Endothelial cell of umbilical vein (primary cell): ENCODE measurements at places on chromosomes 5 and 9. TPM values are rescaled to one million over a fixed set of nuclear protein-coding genes. Genes with fewer than 3 reads are reported as not detected.

The LRRC19 gene
- not detected in 2 replicates for total RNA-seq

The HMCN2 gene
- total RNA-seq, result 0.18 and 0.24 TPM in 2 replicates

The ERBIN gene
- 55.6 and 60.1 TPM in 2 replicates for total RNA-seq

The IL17B gene
- total RNA-seq, result not detected in 2 replicates

The LVRN gene
- total RNA-seq, result 0.28 and 0.38 TPM in 2 replicates

The ORM2 gene
- total RNA-seq, result not detected in 2 replicates

The GNPDA1 gene
- 49.3 and 52.1 TPM in 2 replicates for total RNA-seq

The PCDHGA10 gene
- 4.4 and 5.8 TPM in 2 replicates for total RNA-seq

The NMUR2 gene
- not detected in 2 replicates for total RNA-seq

The SLC26A2 gene
- total RNA-seq, result 16.5 and 16.8 TPM in 2 replicates

The IL13 gene
- total RNA-seq, result not detected in 2 replicates

The RASGEF1C gene
- total RNA-seq, result not detected in 2 replicates

The ELP1 gene
- total RNA-seq, result 21.4 and 21.8 TPM in 2 replicates

The OR1J2 gene
- total RNA-seq, result not detected in 2 replicates

- DNase-seq, result no peak
These were observed 49.0 kb downstream of the ZNF462 start for GRCh38 chr9:106911951-106912350.

- no peak for DNase-seq
These were observed 30.0 kb downstream of the SNX30 start for GRCh38 chr9:112780450-112781036.

GRCh38 chr5:13946111-13946510 is 1.6 kb upstream of the DNAH5 start:
- no peak for DNase-seq

DNA sequence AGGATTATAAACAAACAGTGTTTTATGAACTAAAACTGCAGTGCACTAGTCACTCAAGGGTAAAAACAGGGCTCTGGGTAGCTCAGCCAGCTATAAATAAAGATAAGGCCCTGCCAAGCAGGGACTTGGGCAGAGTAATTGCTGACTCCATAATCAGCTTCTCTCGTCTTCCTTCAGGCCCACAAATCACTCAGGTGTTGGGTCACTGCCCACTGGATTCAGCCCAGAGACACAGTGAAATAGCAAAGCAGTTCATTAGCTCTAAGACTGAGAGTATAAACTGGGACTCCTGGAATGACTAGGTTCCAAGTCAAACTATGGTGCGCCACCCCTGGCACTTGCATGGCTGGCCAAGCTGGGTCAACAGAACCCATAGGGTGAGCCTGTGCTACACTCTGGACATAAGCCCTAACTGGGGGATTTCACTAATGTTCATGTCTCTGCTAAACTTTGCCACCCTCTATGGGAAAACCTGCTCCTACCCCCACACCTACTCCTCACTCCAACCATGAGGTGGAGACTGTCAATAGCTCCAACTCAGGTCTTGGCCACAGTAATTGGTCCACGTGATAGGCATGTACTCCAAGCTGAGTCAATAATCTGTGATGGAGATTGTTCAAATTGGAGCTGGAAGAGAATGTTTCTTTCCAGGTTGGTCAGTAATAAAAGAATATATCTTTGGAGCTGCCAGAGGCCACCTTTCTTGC is 158.5 kb downstream of the SLIT3 start:
- no peak for DNase-seq

DNA sequence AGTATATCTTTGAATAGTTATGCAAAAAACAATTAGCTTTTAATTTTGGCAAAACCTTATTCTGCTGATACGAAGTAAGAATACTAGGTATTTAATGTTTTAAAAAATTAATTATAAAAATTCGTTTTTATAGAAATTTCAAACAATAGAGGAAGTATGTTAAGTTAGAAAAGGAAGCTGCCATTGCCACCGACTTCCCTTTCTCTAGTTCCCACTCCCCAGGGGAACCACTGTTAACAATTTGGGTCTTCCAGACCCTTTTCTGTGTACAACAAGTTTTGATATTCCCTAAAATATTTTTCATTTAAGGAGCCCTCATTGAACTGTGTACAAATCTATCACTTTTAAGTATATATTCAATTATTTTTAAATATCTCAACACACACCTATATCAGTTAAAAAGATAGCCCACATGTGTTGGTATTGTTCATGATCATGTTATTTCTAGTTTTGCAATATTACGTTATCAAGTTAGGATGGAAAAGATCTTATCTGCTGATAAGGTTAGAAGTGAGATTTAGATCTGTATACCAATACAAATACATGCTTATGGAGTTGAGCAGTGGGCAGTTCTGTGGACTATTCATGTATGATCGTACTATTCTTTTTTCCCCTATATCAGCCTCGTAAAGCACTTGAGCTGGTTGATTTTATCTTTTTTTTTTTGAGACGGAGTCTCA is 25.9 kb downstream of the NDFIP1 start:
- no peak for DNase-seq

GRCh38 chr9:78605041-78606000 is 308.4 kb downstream of the PSAT1 start:
- DNase-seq, result peak; percentile 53

GRCh38 chr5:37837414-37838032 is 2.3 kb downstream of the GDNF start:
- peak; percentile 57 for DNase-seq

- DNase-seq, result peak; percentile 92
These were observed 48.0 kb upstream of the CAST start for GRCh38 chr5:96614110-96614691.

- DNase-seq, result no peak
These were observed 2.2 kb upstream of the CLINT1 start for GRCh38 chr5:157860898-157861890.

DNA sequence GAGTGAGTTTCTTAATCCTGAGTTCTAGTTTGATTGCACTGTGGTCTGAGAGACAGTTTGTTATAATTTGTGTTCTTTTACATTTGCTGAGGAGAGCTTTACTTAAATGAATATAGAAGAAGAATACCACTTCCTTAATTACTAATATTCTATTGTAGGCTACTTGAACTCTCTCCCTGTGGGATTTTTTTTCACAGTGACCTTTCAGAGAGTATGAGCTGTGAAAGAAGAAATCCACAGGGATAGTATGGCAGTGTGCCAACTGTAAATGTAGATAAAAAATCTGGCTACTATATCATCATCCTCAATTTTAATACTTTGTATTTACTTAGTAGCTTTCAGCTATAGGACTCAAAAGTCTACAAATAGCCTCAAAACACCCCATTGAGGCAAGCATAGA is 67.3 kb downstream of the COMMD10 start:
- peak; percentile 15 for DNase-seq

DNA sequence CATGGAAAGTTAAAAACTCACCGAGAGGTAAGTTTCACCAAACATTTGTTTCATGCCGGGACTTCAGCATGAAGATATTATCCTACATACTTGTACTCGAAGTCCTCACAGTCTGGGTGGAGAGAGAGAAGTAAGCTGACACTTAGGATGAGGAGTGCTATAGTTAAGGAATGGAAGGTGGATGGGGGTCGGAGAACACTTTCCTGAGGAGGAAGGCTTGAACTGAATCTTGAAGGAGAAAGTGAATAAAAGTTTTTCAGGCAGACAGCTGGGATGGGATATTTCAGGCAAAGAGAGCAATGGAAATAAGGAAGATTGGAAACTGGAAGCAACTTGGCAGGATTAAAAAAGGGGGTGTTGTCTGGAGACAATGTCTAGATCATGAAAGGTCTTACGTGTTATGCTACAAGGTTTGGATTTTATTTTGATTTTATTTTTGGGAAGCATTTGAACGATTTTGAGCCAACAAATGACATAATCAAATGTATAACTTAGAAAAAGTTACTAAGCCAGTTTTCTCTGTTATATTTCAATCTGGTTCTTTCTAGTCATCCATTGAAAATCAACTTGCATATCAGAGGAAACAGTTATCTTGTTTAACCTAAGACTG is 167.1 kb downstream of the PAM start:
- DNase-seq, result no peak

GRCh38 chr5:57577432-57578175 is 95.0 kb upstream of the ACTBL2 start:
- no peak for DNase-seq

- no peak for DNase-seq
These were observed 149.0 kb downstream of the RANBP17 start for GRCh38 chr5:171010816-171011215.

- no peak for DNase-seq
These were observed 123.4 kb upstream of the RETREG1 start for GRCh38 chr5:16740066-16740810.

- DNase-seq, result no peak
These were observed 93.7 kb upstream of the SMC5 start for GRCh38 chr9:70165006-70165602.

GRCh38 chr9:93397661-93398373 is 53.7 kb upstream of the FAM120A start:
- no peak for DNase-seq

DNA sequence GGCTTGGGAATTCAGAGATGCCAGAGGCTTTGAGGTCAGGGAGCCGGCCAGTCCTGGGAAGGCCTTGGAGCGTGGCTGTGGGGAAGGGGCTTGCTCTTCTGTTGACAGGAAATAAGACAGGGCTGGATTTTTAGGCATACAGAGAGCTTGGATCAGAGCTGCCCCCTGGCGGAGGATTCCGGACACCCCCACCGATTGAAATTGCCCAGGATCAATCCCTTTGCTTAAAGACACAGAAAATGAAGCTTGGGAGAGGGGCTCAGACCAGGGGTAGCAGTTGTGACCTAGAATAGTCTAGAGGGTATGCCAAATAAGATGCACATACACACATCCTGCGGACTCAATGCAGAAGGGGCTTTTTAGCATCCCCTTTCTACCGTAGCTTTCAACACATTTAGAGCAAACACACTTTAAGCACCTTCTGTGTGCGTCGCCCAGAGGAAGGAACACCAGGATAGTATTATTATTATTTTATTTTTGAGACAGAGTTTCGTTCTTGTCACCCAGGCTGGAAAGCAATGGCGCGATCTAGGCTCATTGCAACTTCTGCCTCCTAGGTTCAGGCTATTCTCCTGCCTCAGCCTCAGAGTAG is 1.7 kb upstream of the NTMT1 start:
- DNase-seq, result peak; percentile 49

- DNase-seq, result peak; percentile 63
These were observed 5.9 kb downstream of the DMRTA1 start for GRCh38 chr9:22452415-22453010.

DNA sequence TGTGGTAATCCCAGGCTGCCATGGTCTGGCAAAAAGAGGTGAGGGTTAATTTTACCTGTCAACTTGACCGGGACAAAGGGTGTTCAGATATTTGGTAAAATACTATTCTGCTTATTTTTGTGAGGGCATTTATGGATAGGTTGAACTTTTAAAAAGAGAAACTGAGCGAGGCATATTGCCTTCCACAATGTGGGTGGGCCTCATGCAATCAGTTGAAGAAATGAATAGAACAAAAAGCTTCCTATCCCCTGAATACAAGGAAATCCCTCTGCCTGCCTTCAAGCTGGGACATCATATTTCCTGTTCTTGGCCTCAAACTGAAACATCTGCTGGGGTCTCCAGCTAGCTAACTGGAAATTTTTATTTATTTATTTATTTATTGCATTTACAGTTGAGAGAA is 734.7 kb downstream of the IRX1 start:
- DNase-seq, result no peak

DNA sequence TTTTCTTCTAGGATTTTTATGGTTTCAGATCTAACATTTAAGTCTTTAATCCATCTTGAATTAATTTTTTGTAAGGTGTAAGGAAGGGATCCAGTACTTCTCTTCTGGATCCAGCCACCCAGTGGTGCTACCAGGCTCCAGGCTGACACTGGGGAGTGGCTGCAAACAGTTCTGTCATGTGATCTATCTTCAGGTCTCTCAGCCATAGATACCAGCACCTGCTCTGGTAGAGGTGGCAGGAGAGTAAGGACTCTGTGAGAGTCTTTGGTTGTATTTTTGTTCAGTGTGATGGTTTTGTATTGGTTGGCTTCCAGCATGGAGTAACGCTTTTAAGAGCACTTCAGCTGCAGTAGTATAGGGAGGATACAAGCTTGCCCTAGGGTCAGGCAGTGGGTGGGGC is 205.9 kb downstream of the FGF10 start:
- DNase-seq, result no peak

DNA sequence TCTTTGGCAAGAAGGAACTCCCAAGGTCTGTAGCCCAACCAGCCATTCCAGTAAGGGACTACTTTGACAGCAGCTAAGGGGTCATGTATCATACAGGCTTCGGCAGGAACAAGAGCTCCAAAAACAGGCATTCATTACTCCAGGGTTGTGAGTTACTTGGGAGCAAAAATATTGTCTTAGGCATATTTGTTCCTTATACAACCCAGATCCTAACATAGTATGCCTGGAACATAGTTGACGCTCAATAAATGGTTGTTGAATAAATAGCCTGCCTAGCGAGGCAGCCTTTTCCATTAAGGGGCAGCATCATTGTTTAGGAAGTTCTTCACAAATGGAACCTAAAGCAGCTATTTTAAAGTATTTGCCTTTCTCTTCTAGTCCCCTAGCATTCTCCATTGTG is 35.8 kb upstream of the FER start:
- no peak for DNase-seq

- no peak for DNase-seq
These were observed 174.9 kb downstream of the TMEM161B start for GRCh38 chr5:88093765-88094164.

- no peak for DNase-seq
These were observed 204.1 kb upstream of the EFNA5 start for GRCh38 chr5:107874795-107875194.

GRCh38 chr5:96933764-96934707 is 1.8 kb upstream of the LNPEP start:
- no peak for DNase-seq

DNA sequence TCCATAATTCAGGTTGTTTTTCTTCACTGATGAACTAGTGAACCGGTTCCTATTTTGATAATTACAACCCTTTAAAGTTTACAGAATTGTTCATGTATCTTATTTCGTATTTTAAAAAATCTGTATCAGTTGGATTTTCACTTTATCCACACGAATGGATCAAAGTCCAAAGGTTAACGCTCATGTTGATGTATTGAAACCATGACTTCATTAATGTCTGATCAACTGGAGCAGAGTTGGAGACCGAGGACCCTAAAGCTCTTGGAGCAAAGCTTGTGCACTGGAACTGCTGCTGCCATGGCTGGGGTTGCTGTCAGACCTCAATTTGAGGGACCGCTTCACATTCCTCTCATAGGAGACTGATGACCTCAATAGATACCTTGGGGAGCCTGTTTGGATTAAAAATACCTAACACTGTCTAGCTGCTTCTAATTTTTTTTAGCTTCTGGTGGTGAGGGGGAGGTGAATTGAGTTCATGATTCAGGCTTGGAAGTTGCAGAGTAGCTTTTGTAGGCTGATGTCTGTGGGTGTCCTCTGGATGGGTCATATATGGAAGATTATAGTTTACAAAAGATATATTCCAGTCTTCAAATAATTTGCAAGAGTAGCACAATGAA is 45.1 kb downstream of the KIAA1958 start:
- no peak for DNase-seq

- DNase-seq, result no peak
These were observed 62.2 kb upstream of the SLC2A8 start for GRCh38 chr9:127334725-127335124.

GRCh38 chr5:10018201-10019069 is 231.3 kb downstream of the ATPSCKMT start:
- no peak for DNase-seq

- DNase-seq, result no peak
These were observed 147.4 kb upstream of the RPS23 start for GRCh38 chr5:82425591-82425990.

GRCh38 chr5:98248949-98249348 is 524.5 kb upstream of the RGMB start:
- DNase-seq, result no peak

GRCh38 chr9:4572184-4572826 is 82.0 kb downstream of the SLC1A1 start:
- no peak for DNase-seq
